Hindlimb muscle (tissue), 1 donor: ENCODE measurements at places on chromosomes 13 and 19.
A peak's percentile ranks its signal among the peaks of the same experiment; 100 is the strongest.

GRCh38 chr13:75341028-75341427, 140.9 kb downstream of the TBC1D4 start:
- DNase-seq, result no peak

GRCh38 chr13:31042049-31042448, 109.6 kb downstream of the TEX26 start:
- no peak for DNase-seq

DNA sequence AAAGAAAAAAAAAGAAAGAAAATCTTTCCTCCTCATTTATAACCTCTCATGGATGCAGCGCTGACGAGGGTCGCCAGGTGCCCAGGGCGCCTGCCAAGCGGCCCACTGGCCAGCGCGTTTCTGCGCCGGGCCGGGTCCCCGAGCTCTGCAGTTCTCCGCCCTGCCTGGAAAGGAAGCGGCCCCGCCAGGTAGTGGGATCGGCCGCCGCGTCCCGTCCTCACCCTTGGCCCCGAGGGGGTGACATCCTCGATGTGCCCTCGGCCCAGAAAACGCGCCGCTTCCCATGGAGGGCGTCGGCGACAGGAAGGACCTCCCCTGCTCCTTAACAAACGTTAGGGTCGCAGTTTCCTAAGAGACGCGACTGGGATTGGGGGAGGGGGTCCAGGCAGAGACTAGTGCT, 56.9 kb downstream of the ZNF726 start:
- peak; percentile 11 for DNase-seq

DNA sequence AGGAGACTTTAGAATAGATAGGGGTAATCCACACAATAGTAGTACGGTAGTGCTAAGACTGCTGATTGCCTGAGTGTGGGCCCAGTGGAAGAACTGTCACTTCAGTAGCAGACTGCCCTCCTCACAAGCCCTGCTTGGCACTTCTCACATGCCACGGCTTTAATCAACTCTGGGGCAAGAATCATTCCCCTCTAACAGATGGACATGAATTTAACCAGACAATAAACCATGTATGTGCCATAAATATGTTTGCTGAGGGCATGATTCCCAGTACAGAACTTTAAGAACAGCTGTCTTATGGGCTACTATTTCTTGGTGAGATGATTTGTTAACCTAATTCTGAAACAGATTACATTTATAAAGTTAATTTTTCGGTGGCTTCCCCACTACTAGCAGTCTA, 22.0 kb downstream of the DPY19L3 start:
- DNase-seq, result no peak

GRCh38 chr19:55661826-55662225, 7.0 kb downstream of the U2AF2 start:
- DNase-seq, result no peak

DNA sequence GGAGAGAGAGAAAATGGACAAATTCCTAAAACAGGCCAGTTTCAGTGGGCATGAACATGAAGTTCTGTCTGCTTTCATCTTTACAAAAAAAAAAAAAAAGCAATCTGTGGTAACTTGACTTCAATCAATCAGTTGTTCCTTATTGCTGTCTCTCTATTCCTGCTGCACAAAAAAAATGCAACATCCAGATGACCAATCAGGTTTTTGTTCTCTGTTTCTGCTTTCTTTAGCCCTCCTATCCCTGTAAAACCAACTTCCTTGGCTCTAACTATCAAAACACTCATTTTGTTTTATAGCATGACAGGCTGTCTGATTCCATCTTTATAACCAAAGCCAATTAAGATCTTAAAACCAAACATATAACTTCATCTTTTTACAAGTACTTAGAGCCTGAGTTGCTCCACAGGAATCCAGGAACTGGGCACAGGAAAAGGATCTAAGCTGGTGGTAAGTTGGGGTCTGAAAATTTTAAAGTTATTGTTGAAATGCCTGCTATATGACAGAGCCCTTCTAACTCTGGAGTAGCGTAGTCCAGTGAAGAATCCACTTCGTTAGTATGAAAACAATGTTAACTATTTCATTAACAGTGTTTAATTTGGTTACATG, at the start of gene FPR3:
FPR3 (plus strand) TSS at position 273 of the 606 bp plus-strand sequence. CDS start 28,592 bp downstream, outside the sequence.
- DNase-seq, result no peak

DNA sequence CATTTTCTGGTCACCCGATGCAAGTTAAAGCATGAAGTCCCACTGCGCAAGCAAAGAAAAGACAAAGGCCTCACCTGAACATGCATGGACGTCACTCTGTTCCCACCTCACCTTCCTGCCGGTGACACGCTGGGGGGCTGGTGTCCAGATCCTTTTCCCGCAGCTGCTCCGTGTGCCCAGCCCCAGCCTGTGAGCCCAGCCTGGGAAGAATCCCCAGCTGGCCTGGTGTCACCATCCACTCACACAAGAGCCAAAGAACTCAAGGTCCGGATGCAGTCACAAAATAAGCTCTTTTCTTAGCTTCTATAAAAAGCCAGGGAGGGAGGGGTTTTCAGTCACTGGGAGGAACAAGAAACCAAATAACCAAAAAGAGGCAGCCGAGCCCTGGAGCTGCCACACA, 249.9 kb downstream of the COL4A1 start:
- DNase-seq, result no peak

DNA sequence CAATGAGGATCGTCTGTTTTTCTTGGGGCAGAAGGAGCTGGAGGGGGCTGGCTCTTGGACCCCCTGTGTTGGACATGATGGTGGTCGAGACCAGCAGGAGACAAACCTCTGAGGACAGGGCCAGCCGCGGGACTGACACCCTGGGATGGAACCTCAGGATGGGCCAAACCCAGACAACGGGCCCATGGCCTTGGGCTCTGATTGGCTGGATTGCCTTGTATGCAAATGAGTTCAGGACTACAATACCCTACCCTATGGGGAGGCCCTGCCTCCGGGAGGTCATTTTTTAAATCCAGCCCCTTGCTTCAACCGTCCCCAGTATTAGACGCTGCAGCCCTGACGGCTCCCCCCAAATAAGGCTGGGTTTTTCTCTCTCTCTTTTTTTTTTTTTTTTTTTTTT, 22.0 kb downstream of the SLC5A5 start:
- DNase-seq, result no peak

- DNase-seq, result no peak
Observed at GRCh38 chr13:87052731-87053130, 618.4 kb upstream of the SLITRK5 start.

DNA sequence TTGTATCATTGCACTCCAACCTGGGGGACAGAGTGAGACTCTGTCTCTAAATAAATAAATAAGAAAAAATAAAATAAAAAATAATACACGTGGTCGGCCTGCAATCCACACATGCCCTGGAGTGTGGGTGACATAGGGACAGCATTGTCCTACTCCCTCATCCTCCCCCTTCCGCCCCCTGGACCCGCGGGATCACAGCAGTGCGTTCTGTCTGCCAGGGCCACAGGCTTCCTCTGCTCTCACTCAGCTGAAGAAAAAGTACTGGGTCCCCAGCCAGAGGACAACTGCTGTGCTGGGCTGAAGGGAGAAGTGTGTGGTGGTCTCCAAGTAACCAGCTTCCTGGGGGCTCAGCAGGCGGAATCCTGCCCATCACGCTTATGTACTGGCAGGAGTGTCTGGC, 6.3 kb downstream of the BCAT2 start:
- DNase-seq, result no peak

- no peak for DNase-seq
Observed at GRCh38 chr13:50805805-50806204, 37.7 kb downstream of the DLEU7 start.

- no peak for DNase-seq
Observed at GRCh38 chr13:113117335-113117872, 5.2 kb upstream of the F10 start.

GRCh38 chr13:47650209-47650608, 350.9 kb downstream of the SUCLA2 start:
- DNase-seq, result no peak

DNA sequence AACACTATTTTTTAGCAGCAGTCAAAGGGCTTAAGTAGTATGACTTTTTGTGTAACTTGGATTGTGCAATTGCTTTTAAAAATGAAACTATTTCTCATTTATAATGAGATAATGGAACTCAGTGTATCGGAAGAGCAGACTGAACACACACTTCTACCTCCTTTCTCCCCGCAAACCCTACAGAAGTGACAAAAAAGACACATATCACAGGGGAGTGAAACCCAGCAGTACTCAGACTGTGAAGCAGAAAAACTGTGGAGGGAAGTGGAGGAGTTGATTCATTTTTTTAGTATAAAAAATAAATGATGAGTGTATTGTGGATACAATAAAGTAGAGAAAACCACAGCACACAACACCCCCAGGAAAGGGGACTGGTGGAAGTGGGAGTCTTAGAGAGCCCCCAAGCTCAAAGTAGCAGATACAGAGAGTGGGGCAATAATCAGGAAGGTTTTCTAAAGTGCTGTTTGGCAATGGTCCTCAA, 9.7 kb downstream of the LPAR6 start:
- DNase-seq, result no peak

DNA sequence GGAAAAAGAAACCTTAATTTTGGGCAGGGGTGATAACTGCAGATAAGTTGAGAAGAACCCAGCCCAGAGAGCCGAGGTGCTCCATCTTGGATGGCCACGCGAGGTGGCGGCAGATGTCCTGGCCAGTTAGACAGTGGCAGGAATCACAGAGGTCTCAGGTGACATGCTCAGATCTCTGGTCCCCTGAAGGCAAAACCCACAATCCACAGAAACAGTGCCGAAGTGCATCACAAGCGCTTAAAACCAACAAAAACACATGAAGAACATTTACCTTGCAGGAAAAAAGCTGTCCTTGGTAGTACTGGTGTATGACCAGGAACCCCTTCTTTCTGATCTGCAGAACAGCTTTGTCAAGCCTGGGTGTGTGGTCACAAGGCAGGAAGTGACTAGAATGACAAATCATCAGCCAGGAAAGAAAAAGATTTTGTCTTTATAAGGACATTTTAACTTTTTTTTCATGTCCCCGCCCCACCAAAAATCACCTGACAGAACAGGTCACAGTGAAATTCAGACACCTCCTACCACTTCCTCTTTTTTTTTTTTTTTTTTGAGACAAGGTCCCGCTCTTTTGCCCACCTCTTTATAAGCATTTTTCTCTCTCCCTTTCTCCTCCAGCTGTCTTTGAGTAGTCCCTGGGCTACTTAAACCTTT, at the start of gene LCP1:
LCP1 (minus strand) TSS at position 338 of the 651 bp plus-strand sequence. CDS start 22,515 bp downstream, outside the sequence.
- no peak for DNase-seq

- no peak for DNase-seq
Observed at GRCh38 chr19:28486473-28486872, 726.5 kb downstream of the UQCRFS1 start.

- peak; percentile 64 for DNase-seq
Observed at GRCh38 chr19:51687791-51688670, 5.1 kb upstream of the SPACA6 start.

DNA sequence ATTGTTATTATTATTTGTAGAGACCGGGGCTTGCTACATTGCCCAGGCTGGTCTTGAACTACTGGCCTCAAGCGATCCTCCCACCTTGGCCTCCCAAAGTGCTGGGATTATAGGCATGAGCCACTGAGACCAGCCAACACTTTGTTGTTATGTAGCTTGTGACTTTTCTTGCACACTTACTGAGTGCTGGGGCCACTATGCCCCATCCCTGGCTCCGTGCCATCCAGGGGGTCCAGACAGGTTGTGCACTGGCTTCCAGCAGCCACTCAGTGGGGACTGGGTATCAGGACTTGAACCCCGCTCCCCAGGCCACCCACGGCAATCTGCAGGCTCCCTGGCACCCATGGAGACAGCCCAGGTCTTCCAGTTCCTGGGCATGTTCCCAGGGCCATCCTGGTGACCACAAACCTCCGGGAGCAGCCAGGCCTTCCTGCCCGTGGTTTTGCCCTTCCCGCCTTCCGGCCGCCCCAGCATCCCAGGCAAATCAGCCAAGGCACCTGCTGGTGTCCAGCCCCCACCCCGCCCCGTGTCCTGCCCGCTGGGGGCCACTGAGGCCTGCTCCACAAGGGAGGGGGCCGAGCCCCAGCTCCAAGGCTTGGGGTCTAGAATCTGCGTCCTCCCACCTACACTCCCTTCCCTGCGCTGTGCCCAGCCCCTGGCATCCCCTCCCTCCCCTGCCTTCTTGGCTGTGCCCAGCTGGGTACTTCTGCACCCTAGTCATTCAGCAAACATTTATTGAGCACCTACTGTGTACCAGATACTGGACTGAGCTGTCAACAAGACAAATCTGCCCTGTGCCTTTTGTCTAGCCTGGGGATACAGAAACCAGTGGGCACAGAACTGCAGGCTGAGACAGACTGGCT, 23.7 kb upstream of the SEMA6B start:
- no peak for DNase-seq

- DNase-seq, result no peak
Observed at GRCh38 chr19:18993115-18993514, 40.2 kb downstream of the SUGP2 start.

GRCh38 chr13:59730026-59730425, 433.7 kb downstream of the DIAPH3 start:
- no peak for DNase-seq

- DNase-seq, result peak; percentile 25
Observed at GRCh38 chr19:4337906-4338440, 654 bp downstream of the STAP2 start.

DNA sequence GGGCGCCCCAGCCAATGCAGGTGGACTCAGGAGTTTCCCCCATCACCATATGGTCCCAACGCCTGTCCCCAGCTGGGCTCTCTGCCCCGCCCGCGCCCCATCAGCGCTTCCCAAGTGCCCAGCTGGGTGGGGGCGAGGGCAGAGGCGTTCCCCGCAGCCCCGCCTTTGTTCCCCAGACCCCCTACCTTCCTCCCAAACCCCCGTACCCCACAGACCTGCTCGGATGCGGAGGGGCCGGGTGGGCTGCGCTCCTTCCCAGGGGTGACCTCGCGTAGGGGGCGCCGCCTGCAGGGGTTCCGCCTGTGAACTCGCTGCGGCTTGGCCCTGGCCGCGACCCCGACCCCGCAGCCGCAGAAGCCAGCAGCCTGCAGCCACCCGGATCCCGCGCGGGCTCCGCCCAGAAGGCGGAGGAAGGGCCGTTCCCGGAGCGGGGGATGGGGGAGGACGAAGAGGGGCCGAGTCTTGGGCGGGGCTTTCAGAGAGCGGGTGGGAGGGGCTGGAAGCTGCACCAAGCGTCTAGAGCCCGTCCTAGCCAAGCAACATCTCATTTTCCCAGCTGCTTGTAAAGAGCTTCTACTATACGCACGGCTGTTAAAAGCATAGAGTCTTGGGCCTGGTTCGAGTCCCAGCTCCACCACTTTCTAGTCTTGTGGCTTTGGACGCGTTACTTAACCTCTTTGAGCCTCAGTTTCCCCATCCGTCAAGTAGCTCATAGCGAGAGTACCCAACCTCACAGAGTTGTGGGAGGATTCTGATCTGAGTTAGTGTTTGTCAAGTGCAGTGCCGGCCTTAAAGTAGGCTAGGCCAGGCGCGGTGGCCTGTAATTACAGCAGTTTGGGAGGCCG, at the start of gene RAB3D:
RAB3D (minus strand) TSS at position 404 of the 845 bp plus-strand sequence. CDS start 2,258 bp downstream, outside the sequence.
- peak; percentile 93 for DNase-seq

GRCh38 chr13:49303533-49304252, 56.0 kb downstream of the CDADC1 start:
- no peak for DNase-seq
